ENCODE measurements at places on chromosomes 7 and 10. TPM values are rescaled to one million over a fixed set of nuclear protein-coding genes. Genes with fewer than 3 reads are reported as not detected.

GRCh38 chr10:7482992-7483391 is 72.2 kb upstream of the SFMBT2 start:
- no peak for DNase-seq

AKR1D1 gene
- total RNA-seq: not detected

GRCh38 chr10:14476006-14476405 is 145.3 kb upstream of the FRMD4A start:
- DNase-seq: no peak

MBL2 gene
- not detected for total RNA-seq

C10orf95 gene
- total RNA-seq: not detected

TES gene
- total RNA-seq: 73.9 TPM

- DNase-seq: no peak
Observed at GRCh38 chr7:151468217-151469018, 28.5 kb upstream of the CRYGN start.

GRCh38 chr10:117503244-117504205 is 39.0 kb upstream of the EMX2 start:
- no peak for DNase-seq

ABCB1 gene
- 3.7 TPM for total RNA-seq

DNA sequence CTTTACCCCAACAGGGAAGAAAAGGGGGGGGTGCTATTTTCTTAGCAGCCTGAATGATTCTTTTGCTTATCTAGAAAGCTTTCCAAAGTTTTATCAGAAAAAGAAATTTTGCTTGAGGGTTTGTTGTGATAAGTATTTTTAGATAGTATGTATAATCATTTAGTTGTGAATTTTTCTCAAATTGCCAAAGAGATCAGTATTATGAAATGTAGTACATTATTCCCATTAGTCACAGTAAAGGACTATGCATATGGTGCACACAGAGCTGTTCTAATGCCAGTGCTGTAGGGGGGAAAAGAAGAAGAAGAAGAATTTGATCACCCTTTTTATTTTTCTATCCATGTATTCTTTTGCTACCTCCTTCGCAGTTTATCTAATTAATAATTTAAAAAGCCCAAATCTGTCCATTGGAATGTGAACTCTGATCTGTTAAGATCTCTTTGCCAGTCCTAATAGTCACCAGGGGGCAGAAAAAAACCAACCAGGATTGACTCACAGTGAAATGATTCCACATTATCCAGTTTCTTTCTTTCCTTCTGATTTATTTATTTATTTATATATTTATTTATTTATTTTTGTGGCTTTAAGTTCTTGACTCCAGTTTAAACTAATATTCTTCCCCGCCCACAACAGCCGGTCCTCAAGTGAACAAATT is 4.7 kb downstream of the RBM20 start:
- DNase-seq: no peak

All from glomerular endothelial cell (primary cell).